ENCODE measurements at places on chromosomes 4 and X.

DNA sequence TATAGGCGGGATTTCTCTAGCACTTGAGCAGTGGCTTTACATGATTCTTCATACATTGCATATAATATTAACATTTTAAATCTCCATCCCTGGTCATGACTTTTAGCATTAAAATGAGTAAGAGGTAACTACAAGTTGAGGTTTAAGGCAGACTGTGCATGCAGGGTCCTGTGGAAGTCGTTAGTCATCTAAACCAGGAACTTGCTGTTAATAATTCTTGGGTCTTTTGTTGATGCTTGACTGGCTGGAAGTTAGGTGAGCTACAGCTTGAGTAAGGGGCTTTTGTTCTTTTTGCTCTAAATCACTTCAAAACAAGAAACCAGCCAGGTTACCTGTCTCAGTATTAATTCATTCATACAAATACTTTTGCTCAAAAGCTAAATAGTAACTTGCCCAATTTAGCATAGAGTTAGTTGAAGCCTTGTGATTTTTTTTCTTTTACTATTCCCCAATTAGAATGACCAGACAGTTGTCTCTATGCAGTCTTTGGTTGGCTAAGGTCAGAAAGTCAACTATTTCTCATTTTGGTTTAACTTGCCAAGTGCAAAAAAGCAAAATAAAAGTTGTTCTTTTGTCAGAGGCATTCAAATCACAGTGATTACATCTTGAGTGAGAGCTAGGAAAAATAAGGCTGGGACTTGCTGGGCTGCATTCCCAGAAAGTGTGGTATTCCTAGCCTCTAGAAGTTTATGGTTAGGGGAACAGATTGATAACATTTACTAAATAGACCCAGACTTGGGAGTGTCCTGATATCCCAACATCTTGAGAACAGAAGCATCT lies 516.9 kb downstream of the PDHA2 start:
- DNase-seq: no peak

GRCh38 chr4:79833857-79834256 lies 239.2 kb downstream of the ANTXR2 start:
- no peak for DNase-seq

- no peak for DNase-seq
These were observed 14.0 kb downstream of the CHIC2 start for GRCh38 chr4:54050214-54050904.

- DNase-seq: no peak
These were observed 103.9 kb downstream of the AASDH start for GRCh38 chr4:56283375-56283774.

DNA sequence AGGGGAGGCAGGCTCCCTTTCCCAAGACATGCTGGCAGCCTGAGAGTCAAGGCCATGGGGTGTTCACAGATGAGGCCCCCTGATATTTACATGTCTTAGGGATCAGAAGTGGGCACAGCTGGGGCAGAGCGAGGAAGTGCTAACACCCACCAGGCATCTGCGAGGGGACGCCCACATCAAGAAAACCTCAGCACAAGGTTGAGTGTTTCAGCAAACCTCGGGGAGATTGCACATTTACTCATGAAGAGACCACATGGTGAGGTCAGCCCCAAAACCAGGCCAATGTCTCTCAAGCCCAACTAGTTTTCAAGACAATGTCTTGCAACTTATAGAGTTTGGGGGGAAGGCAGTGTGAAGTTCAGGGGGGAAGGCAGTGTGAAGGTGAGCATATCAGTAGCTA lies 55.2 kb downstream of the CLNK start:
- DNase-seq: no peak

DNA sequence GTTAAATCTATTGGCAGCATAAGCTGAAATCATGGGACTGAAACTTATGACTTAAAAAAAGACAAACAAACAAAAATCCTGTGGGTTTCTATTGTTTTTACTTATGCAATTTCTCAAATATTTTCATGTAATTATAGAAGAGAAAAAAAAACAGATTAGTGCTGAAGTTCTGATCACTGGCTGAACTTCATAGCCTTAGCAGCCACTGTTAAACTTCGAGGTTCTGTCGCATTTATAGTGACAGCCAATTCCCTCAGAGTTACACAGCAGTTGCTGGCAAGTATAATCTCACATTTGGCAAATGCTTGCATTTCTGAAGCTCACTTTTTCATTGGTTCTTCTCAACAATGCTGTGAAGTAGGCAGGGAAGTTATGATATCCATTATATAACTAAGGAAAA lies 748.9 kb upstream of the MAGEB2 start:
- DNase-seq: no peak

DNA sequence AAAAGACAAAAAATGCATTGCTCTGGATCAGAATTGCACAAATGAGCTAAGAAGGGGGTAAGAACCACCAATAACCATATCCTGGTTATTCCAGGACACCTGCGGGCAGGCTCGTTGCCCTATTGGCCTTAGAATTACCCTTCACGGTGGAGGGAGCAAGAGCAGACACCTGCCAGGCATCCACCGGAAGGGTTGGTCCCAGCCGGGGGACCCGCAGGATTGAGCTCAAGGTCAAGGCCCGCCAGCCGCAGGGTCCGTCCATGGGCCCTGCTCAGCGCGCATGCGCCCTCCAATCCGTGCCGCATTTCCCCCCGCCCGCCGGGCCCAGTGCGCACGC lies 575 bp downstream of the SLC25A6 start:
- peak; percentile 94 for DNase-seq

- DNase-seq: no peak
These were observed 5.0 kb downstream of the FGF2 start for GRCh38 chr4:122831515-122832196.

- DNase-seq: no peak
These were observed 8.8 kb downstream of the MTM1 start for GRCh38 chrX:150577174-150577573.

DNA sequence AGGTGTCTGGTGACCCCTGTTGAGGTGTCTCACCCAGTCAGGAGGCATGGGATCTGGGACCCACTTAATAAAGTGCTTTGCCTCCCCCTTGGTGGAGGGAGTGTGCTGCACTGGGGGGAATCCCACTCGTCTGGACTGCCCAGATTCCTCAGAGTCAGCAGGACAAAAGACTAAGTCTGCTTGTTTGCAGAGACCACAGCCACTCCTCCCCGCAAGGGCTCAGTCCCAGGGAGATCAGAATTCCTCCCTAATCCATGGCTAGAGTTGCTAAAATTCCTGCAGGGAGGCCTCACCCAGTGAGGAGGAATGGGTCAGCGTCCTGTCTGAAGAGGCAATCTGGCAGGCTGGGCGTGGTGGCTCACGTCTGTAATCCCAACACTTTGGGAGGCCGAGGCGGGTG lies 442.2 kb downstream of the PABPC4L start:
- DNase-seq: peak; percentile 72

GRCh38 chr4:119774840-119775239 lies 146.2 kb upstream of the PDE5A start:
- DNase-seq: no peak

DNA sequence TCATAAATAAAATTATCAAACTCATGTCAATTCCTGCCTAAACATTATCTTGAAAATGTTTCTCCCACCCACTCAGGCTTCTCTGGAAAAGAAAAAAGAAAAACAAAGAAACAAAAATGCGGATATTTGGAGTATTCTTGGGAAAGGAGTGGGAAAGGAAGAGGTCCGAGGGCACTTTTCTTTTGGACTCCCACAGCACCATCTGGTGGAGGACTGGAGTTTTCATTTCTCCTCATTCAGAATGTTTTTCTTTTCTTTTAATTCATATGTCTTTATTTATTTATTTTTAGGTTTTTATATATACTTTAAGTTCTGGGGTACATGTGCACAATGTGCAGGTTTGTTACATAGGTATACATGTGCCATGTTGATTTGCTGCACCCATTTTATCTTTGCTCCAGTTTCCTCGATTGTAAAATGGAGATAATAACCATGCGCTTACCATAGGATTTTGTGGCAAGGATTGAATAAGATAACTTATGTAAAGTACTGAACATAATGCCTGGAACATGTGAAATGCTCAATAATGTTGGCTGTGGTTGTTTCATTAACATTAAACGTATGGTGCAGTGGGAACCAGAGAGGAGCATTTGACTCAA lies 8.0 kb upstream of the KCNE5 start:
- no peak for DNase-seq

DNA sequence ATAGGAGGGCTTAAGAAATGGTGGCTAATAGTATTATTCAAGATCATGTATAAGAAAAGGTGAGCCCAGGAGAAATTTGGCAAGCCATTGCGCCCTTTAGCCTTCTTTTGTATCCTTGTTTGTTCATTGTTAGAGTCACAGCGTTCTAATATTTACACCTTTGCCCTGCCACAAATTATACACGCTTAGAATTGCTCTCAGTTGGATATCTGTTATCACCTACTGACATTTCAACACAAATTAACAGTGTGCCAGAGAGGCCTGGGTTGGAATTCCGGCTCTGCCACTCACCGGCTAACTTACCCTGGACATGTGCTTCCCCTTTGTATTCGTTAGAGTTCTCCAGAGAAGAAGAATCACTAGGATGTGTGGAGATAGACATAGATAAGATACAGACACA lies 148.7 kb upstream of the KIT start:
- no peak for DNase-seq

GRCh38 chr4:41396214-41396613 lies 139.5 kb downstream of the UCHL1 start:
- no peak for DNase-seq

GRCh38 chr4:9870165-9870790 lies 88.8 kb downstream of the DRD5 start:
- no peak for DNase-seq

- DNase-seq: no peak
These were observed 100.8 kb upstream of the EOLA2 start for GRCh38 chrX:150038986-150039599.

DNA sequence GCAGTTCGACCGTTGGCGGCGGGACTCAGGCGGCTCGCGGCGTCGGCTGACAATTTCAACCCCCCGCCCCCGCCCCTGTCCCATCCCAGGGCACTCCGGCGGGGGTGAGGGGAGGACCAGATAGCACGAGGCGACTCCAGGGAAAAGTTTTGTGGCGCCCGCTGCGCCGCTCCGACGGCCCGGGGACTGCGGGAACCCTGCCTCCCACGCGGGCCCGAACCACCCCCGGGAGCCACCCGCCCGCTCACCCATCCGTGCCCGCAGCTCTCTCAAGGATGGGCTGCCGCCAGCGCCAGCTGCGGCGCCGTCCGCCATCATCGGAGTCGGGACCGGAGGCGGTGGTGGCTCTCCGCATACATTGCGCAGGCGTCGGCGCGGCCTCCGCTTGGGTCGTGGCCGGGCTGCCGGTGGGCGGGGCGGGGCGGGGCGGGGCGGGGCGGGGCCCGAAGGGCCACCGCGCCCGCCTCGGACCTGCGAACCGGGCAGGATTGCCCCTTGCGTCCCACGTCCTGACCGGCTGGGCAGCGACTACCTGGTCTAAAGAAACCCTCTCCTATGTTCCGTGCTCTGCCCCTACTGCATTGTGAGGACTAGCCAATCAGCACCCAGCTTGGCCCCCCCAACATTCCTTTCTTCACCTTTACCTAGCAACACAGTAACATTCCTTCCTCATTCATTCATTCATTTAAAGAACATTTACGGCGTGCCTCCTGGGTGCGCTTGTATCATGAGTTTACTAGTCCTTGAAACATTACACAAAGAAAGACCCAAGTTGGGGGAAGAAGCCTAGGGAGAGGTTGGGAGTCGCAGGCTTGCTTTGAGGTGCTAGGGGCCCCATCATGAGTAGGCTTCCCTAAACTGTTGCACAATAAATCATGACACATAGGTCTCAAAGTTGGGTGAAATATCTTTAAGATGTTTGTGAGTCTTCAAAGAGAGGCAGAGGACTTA lies at the start of gene MAP7D3:
Gene MAP7D3, minus strand, starts transcription at position 360 of the 951 bp plus-strand sequence. Its CDS starts 42 bp downstream, at position 318.
- DNase-seq: peak; percentile 44

DNA sequence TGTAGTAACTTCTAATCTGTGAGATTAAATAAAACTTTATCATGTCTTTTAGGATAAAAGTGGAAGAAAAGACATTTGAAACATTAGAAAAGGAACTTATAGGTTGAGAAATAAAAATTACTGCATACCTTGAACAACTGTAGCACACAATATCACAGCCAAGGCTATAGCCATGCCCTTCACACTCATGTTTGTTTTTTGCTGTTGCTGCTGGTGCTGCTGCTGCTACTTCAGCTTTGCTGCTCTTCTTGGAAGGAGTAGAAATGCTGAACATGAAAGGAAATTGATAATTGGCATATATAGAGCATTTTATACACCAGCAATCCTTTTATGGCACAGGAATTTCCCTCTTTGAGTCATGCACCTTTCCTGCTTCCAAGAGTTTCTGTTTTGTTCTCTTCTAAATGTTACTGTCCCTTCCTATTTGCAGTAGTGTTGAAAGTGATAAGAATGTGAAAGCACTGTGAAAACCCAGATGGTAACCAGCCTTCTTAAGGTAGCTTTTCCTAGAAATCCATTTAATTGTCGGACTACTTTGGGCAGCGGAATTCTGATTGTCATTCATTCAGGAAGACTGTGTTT lies at the start of gene CXCL11:
Gene CXCL11, minus strand, starts transcription at position 272 of the 582 bp plus-strand sequence. Its CDS starts 83 bp downstream, at position 189.
- no peak for DNase-seq

DNA sequence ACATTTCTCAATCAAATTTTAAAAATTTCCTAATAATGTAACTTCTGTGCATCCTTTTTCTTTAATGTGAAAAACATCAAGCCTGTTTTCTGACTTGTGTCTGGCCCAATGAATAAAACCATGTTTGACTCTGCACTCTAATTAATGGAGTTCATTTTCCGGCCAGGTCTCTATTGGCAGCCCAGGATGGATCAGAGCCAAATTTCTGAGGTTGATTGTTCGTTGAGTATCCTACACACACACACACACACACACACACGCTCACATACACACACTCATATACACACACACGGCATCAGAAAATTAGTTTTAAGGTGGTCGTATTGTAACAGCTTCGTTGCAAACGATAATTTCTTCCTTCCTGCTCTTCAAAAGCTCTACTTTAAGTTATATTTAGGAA lies 28.9 kb upstream of the TLL1 start:
- no peak for DNase-seq

- peak; percentile 37 for DNase-seq
These were observed 813 bp downstream of the DIAPH2 start for GRCh38 chrX:96685210-96686099.

- DNase-seq: no peak
These were observed 1.0 kb downstream of the AGA start for GRCh38 chr4:177441061-177441802.

GRCh38 chr4:113433536-113434246 lies 327.8 kb downstream of the CAMK2D start:
- DNase-seq: no peak

GRCh38 chr4:14636563-14636962 lies 365.7 kb upstream of the CPEB2 start:
- DNase-seq: no peak

- no peak for DNase-seq
These were observed 282.2 kb downstream of the GUCY2F start for GRCh38 chrX:109199726-109200125.

DNA sequence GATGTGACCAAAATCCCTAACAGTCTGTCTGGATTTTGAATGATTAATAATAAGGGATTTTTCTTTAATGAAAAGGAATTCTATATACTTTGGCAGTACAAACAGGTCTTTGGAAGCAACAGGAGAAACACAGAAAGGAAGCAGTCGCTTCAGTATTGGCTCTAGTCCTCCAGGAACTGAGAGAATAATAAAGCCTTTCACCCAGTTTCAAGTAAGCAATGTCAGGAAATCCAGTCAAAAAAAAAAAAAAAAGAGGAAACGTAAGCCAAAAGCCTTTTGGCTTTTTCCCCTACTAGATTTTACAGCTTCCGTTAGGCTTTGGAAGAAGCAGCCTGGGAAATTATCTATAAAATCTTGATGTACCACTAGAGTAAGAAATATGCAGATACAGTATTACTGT lies 61.7 kb upstream of the HDAC8 start:
- DNase-seq: no peak
